ENCODE measurements at places on chromosomes 1 and 21. TPM values are rescaled to one million over a fixed set of nuclear protein-coding genes. Genes with fewer than 3 reads are reported as not detected.

GRCh38 chr1:29653034-29653810 is 416.9 kb downstream of the PTPRU start:
- H3K4me3 ChIP-seq: no peak overlapping the region
- no peak for DNase-seq
- H3K27me3 ChIP-seq: no peaks in the 10 kb centered on the region
- H3K27ac ChIP-seq: no peak overlapping the region
- no peaks in the 10 kb centered on the region for H3K36me3 ChIP-seq

DNA sequence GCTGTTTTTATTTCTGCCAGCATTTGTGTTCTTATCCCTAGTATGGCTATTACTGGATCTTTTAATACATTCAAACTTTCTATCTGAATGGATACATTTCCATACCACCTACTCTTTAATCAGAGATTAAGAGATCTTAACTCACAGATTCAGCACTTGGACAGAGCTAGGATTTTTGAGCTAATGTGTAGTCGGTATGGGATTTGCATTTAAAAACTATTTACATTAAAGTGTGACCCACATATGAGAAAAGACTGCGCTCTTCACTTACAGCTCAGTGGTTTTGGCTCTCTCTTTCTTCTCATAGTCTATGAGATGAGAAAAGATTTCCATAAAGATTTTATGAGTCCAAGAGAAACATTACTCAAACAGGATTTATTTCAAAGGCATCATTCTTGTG is 16.4 kb downstream of the HMGB4 start:
- no peak overlapping the region for H3K27ac ChIP-seq
- no peak for DNase-seq
- no peaks in the 10 kb centered on the region for H3K4me1 ChIP-seq

- peaks cover 3% of the 10 kb centered on the region for H3K36me3 ChIP-seq
- H3K27ac ChIP-seq: peak overlapping the region; percentile 76
- H3K4me3 ChIP-seq: no peak overlapping the region
- H3K4me1 ChIP-seq: no peaks in the 10 kb centered on the region
Observed at GRCh38 chr21:33441489-33442477, 38.0 kb downstream of the TMEM50B start.

RPS6KA1 gene
- 28.3 TPM for polyA plus RNA-seq

DNA sequence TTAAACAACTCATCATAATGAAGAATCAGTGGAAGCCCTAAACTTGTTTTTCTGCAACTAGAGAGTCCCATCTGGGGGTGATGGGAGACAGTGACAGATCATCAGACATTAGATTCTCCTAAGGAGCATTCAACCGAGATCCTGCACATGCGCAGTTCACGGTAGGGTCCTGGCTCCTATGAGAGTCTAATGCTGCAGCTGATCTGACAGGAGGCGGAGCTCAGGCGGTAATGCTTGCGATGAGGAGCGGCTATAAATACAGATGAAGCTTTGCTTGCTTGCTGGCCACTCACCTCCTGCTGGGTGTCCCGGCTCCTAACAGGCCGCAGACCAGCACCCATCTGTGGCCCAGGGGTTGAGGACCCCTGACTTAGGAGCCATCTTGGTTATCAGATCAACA is 247.2 kb downstream of the FMN2 start:
- no peak overlapping the region for H3K27ac ChIP-seq
- H3K36me3 ChIP-seq: no peaks in the 10 kb centered on the region
- no peaks in the 10 kb centered on the region for H3K4me1 ChIP-seq
- H3K4me3 ChIP-seq: no peak overlapping the region
- DNase-seq: no peak

NTRK1 gene
- polyA plus RNA-seq: 0.23 TPM

- peak within 1 kb of the TSS; percentile 99 for H3K4me3 ChIP-seq
- no peaks in the 10 kb centered on the region for H3K36me3 ChIP-seq
- peaks cover 21% of the 10 kb centered on the region for H3K4me1 ChIP-seq
- peak within 1 kb of the TSS; percentile 90 for H3K27ac ChIP-seq
- H3K27me3 ChIP-seq: peaks cover 6% of the 10 kb centered on the region
Observed at GRCh38 chr1:155208541-155209311, at the start of gene MTX1. TSS of gene MTX1 (plus strand) at chr1:155208695. CDS start at chr1:155208805, 110 bp downstream.

SPRR2A gene
- polyA plus RNA-seq: 0.43 TPM

Measured in GM23338 (cell line).